ENCODE measurements at places on chromosomes 1 and 21.

GRCh38 chr1:82453511-82454185 is 652.9 kb downstream of the ADGRL2 start:
- DNase-seq, result no peak

DNA sequence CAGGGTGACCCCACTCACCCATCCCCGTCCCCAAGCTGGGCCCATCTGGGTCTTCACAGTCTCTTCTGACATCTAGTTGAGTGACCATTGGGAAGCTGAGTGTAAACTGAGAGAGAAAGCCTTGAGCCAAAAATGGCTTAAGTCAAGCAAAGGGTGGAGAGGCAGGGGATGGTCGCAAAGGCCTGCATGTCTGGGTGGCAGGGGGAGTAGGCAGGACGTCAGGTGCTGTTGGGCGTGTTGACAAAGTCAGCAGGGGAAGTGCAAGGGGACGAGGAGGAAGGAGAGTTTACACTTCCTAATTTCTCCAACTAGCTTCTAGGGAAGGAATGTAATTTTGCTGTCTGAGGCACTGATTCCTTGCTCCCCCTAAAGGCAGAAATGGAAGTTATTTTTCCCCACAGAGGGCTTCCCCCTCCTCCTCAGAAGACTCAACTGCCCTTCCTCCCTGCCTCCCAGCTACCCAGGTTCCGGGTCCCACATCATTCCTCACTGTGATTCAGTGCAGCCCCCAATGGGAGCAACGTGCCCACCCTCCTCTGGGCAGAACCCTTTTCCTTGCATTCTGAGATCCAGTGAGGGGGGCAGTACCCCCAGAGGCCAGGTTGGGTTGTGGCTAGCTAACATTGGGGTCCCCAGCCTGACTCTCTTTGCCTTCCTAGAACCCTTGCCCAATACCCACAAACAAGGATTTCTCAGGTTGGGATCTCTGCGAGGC is 1.2 kb upstream of the ADORA1 start:
- no peak for DNase-seq

GRCh38 chr1:27038020-27038419 is 25.4 kb upstream of the TENT5B start:
- DNase-seq, result no peak

DNA sequence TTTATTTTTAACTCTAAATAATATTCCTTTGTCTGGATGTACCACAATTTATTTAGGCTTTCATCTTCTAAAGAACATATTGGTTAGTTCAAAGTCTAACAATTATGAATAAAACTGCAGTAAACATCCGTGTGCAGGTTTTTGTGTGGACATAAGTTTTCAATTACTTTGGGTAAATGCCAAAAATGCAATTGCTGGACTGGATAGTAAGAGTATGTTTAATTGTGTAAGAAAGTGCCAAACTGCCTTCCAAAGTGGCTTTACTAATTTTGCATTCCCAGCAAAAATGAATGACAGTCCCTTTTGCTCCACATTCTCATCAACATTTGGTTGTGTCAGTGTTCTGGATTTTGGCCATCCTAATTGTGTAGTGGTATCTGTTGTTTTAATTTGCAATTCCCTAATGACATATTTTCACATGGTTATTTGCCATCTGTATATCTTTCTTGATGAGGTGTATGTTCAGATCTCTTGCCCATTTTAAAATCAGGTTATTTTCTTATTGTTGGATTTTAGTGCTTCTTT is 113.8 kb downstream of the DPYD start:
- no peak for DNase-seq

DNA sequence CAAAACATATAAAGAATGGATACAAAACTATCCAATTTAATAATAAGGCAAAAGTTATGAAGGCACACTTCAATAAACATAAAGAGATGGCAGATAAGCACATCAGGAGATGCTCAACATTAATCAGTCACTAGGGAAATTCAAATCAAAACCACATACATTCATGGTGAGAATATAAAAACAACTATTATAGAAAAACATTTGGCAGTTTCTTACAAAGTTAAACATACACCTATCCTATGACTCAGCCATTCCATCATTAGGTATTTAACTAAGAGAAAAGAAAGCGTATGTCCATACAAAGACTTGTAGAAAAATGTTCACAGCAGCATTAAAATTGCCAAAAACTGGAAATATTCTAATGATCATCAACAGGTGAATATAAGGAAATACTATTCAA is 44.3 kb downstream of the KIFAP3 start:
- DNase-seq, result no peak
